Endothelial cell (in vitro differentiated cells): ENCODE measurements at places on chromosomes 2 and 18.

DNA sequence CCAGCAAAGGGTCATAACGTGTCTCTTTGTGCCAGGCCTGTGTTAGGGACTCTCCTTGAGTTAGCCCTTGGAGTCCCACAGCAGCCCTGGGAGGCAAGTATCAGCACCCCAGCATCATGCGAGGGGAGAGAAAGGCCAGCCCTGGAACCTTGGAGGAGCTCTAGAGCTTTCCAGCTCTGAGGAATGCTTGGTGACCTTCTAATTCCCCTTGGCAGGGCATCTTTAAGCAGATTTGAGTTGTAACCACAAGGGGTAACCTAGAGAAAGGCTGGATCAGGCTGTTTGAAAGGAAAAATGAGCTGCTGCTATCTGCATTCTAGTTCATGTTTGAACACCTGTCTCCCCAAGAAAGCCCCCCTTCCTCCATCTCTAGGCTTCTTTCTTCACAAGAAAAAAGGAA is 23.8 kb upstream of the ODC1 start:
- DNase-seq: no peak

GRCh38 chr2:36455788-36456187 is 100.2 kb downstream of the CRIM1 start:
- no peak for DNase-seq

GRCh38 chr2:9113916-9114315 is 92.7 kb upstream of the ASAP2 start:
- no peak for DNase-seq

- no peak for DNase-seq
These were observed 121.5 kb downstream of the PIEZO2 start for GRCh38 chr18:11027862-11028261.

DNA sequence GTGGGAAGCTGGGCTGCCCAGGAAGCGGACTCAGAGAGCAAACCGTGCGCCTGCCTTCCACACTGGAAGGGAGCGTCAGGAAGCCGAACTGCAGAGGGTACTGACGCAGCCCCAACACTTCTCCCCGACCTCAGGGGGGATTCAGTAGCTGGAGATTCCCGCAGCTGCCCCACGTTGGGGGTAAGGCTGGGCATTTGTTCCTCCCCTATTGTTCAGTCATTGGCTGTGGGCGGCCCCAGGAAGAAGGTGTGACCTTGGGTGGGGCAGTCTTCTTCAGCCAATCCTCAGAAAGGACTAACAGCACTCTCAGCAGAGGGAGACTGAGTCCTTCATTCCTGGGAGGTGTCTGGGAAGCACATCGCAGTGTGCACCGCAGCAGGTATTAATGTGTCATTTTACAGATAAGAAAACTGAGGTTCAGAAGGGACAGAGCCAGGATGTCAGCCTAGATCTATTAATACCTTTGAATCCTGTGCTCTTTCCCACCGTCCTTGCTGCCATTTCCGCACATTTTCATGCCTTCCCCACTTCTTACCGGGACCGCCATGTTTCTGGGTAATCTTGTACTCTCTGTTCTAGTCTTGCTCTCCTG is 12.1 kb upstream of the C18orf32 start:
- no peak for DNase-seq

DNA sequence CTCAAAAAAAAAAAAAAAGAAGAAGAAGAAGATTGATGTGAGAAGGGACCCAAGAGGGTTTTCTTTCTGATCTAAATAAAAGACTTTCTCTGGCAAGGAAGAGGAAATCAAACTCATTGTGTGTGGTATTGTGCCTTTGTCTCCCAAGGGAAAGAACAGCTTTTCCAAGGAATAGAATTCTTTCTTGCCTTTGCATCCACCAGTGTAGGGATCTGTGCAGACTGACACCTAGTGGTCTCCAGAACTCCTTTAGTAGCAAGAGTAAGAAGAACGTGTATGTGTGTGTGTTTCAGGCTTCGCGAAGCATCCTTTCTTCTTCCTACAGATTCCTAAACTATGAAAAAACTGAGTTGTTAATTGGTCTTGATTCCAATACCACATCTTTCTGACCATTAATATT is 33.5 kb upstream of the CRIM1 start:
- peak; percentile 15 for DNase-seq

DNA sequence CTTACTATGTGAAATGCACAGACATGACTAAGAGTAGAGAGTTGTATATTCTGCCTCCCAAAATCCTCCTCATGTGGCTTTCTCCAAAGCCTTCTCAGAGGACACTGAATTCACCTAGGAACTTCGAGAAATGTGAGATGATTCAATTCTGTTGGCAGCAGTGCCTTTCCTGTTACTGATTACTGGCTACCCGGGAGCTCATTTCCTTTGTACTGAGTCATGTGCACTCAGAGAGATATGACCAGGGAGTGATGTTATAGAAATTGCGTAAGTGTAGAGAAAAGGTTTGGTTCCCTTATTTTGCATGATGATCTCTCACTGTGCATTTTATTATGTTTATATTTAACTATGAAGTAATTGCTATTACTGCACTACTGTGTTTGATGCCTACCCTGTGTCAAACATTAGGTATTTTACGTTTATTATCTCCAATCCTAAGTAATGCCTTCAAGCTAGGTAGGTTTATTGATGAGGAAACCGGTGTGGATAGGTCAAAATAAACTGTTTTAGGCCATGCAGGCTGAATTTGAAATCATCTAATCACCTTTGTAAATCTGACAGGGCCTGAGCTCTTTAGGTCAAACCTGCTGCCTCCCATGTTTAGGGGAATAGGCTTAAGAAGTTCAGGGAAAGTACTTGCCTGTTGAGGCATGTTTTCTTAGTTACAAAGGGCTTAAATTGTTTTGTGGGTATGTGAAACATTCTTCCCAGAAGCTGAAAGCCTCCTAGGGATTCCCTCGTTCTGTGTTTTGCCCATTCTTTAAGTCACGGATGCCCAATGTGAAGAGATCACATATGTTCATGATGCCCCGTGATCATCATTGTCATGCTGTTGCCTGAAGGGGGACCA is 86.8 kb downstream of the FMNL2 start:
- no peak for DNase-seq

GRCh38 chr2:158718196-158718585 is 76.9 kb upstream of the DAPL1 start:
- no peak for DNase-seq

GRCh38 chr2:143689541-143689940 is 560.3 kb downstream of the ARHGAP15 start:
- DNase-seq: no peak

- DNase-seq: no peak
These were observed 186.3 kb downstream of the FSHR start for GRCh38 chr2:48968011-48968410.

DNA sequence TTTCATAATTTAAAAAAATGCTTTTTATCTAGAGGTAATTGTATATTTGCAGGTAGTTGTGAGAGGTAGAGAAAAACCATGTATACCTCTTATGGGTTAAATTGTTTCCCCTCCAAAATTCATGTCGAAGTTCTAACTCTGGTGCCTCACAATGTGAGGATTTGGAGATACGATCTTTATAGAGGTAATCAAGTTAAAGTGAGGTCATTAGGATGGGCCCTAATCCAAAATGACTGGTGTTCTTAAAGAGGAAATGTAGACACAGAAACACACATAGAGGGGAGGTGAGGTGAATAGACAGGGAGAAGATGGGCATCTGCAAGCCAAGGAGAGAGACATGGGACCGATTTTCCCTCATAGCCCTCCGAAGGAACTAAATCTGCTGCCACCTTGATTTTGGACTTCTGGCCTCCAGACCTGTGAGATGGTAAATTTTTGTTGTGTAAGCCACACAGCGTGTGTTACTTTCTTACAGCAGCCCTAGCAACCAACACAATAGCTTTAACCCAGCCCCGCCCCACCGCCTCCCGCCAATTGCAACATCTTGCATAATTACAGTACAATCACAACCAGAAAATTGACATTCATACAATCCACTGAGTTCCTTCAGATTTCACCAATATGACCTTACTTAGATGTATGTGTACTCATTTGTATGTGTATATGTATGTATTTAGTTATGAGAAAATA is 208.9 kb downstream of the MIB1 start:
- DNase-seq: no peak

DNA sequence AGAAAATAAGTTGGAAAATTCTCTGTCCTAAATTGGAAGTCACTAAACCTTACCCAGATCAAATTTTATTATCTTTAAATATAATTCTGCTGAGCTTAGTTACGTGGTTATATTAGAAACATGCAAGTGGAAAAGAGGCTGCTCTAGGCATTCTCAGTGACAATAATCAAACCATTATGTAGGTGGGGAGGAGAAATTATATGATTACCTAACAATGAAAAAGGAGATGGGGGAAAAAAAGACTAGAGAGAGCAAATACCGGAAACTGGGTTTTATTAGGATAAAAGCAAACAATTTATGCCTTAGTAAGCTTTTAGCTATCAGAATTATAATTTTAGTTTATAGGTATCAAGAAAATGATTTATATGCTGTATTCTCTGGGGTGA is 53.2 kb downstream of the PHLPP1 start:
- DNase-seq: no peak

DNA sequence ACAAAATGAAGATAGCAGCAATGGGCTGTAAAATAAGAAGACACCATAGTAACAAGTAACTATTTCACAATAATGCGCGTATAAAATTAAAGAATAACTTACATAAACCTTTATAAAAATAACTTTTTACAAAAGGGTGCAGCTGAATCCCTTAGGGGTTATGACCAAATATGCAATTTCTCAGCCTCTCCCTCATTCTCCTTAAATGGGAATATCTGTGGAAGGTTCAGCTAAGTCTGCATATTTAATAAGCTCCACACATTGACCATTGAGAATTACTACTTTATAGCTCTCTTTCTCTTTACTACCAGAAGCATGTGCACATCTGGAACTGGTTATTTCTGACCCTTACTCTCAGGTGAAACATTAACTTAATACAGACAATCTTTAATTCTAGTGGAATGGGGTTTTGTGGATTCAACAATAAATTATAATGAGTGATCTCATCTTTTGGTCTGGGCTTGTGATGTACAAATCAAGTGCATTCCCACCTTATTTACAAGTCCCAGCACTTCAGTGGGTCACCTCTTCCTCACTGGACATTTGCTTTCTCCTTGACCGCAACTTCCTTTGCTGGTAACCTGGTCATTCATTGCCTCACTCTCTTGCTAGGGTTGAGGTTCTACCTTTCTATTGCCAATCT is 15.7 kb downstream of the ARHGAP15 start:
- DNase-seq: no peak

- no peak for DNase-seq
These were observed 200.6 kb upstream of the NCKAP5 start for GRCh38 chr2:133768658-133769435.

DNA sequence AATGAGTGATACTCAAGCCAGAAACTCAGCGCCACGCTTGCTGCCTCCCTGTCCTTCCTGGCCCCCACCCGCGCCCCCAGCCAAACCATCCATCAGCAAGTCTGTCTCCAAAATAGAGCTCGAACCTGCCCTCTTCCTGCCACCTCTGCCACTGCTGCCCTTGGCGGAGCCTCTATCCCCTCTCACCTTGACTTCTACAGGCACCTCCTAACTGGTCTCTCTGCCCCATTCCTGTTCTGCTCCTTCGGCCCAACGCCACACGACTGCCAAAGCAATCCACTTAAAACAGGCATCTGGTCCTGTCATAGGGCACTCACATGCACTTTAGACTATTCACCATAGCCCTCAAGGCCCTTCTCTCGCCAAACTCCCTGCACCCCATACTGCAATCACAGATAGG is 210.3 kb upstream of the SMAD2 start:
- no peak for DNase-seq
